ENCODE measurements at places on chromosomes 2 and 18.

DNA sequence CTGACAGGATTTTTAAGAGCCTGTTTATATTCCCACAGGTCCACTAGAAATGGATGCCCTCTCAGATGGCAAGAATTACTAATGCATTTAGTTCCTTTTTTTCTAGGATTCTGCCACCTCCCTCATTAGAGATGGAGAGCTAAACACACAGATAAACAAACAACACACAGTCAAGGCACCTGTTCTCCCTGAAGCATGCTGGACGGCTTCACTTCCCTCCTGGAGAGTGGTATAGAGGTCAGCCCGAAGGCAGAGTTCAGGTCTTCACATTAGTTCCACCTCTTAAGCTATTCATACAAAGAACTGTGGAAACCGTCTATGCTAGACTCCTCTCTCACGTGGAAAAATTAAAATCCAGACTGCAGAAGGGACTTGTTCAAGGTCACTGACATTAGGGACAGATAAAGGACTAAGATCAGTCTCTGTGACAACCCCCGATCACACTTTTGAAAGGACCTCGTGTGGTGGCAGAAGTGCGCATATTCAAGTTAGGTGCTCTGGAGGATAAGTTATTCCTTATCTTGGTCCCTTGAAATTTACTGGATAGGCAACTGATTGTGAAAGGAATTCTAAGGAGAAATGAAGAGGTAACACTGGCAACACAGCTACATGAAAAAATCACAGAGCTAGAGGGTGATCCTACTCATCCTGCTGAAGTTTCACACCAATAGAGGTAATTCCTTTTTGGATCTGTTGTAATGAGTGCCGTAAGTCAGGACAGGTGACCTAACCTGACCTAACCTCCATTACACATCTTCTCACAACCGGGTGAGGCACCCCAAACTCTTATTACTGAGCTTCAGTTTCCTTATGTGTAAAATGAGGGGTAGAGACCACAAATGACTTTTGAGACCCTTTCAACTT, 75.1 kb downstream of the SPRED2 start:
- DNase-seq = no peak

DNA sequence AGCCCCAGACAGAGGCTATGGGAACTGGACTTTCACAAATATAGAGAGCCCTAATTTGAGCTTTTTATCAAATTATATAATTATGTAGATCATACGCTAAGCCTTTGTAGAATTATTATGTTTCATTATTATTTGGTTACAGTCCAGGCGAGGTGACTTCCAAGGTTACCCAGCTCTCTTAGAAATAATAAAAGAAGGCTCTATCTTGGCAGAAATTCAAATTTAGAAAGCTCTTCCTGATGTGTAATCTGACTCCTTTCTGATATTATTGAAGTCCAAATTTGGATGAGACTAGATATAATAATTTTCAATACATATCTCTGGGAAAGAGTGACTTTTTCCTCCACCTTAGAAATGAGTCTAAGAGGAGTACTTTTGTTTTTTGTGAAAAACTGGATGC, 4.8 kb upstream of the SLC38A11 start:
- DNase-seq = no peak

- DNase-seq = no peak
Observed at GRCh38 chr2:198660501-198660900, 797.2 kb downstream of the SATB2 start.

- no peak for DNase-seq
Observed at GRCh38 chr18:35477497-35477896, 20.3 kb downstream of the INO80C start.

- no peak for DNase-seq
Observed at GRCh38 chr2:213129311-213129710, 22.1 kb downstream of the IKZF2 start.

DNA sequence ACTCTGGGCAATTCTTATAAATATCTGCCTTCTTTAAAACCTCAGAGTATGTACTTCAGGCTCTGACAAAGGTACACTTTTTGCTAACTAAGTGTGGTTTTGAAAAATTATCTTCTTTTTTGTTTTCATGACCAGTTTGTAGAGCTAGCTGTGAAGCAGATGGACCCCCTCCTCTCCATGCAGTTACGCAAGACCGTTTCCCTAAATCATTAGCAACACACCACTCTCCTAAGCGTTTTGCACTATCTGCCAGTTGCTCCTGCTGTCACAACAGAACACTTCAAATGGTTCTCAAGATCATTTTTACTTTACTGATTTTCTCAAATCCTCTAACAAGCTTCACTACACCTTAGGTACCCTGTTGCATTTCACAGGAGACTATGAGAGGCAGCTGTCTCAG, 53.3 kb downstream of the GULP1 start:
- no peak for DNase-seq

DNA sequence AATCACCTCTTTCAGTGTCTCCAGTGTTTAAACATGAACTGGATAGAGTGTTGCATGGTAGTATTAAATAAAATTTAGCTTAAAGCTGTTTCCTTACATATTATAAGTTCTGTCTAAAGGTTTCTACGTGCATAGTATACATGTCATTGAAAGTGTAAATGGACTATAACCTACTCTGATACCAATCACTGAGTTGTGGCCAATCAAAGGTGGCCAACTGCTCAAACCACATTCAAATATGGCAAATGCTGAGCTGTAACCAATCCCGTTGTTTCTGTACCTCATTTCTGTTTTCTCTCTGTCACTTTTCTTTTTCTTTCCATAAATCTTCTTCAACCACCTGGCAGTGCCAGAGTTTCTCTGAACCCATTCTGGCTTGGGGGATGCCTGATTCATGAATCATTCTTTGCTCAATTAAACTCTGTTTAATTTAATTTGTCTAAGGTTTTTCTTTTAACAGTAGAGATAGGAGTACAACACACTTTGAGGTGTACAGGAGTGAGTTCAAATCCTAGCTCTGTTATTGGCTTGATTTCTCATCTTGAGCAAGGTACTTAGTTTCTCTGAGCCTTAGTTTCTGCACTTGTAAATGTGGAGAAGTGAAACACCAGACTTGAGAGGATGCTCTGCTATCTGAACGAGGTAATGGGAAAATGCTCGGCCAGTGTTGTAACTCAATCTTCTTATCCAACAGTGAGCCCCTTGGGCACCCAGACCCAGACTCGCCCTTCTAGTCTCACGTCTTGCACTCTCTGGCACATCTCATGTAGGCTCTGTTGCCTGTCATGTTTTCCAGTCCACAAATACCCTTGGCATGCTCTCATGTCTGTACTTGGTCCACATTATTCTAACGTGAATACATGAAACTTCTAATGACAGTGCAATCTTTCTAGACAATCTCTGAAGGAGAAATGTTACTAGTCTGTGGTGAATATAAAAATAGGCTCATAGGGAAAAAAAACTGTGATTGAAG, 228.0 kb downstream of the PIK3C3 start:
- no peak for DNase-seq

- DNase-seq = no peak
Observed at GRCh38 chr2:94982675-94983074, 42.8 kb upstream of the MAL start.

DNA sequence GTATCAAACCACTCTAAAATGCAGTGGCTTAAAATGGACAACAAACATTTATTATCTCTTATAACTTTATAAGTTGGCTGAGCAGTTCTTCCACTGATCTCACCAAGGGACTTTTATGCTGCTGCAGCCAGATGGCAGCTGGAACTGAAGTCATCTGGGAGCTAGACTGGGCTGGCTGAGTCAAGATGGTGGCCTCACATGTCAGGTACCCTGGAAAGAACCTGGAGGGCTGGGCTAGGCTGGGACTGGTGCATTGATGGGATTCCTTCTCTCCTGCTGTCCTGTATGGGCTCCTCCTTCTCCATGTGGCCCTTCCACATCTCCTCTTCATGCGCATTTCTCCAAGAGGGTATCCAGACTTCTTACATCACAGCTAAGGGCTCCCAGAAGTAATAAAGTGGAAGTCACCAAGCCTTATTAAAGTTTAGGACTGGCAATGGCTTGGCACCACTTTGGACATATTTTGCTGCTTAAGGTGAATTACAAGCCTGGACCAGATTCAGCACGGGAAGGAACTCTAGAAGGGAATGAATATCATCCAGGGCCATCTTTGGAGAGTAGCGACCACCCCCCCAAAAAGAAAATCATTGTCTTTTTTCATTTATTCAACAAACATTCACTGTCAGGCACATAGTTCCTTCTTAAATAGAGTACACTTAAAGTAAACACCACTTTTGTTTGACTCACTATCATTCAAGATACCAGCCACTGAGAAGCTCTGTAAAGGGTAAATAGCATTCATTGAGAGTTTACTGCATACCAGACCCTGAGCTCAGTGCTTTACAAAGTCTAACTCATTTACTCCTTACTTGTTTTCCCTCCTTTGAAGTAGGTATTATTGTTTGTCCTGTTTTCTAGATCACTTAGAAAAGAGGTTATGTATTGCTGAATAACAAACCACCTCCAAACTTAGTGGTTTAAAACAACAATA, 138.0 kb downstream of the ZFP36L2 start:
- DNase-seq = no peak

GRCh38 chr2:58957188-58957840, 716.2 kb upstream of the FANCL start:
- no peak for DNase-seq

DNA sequence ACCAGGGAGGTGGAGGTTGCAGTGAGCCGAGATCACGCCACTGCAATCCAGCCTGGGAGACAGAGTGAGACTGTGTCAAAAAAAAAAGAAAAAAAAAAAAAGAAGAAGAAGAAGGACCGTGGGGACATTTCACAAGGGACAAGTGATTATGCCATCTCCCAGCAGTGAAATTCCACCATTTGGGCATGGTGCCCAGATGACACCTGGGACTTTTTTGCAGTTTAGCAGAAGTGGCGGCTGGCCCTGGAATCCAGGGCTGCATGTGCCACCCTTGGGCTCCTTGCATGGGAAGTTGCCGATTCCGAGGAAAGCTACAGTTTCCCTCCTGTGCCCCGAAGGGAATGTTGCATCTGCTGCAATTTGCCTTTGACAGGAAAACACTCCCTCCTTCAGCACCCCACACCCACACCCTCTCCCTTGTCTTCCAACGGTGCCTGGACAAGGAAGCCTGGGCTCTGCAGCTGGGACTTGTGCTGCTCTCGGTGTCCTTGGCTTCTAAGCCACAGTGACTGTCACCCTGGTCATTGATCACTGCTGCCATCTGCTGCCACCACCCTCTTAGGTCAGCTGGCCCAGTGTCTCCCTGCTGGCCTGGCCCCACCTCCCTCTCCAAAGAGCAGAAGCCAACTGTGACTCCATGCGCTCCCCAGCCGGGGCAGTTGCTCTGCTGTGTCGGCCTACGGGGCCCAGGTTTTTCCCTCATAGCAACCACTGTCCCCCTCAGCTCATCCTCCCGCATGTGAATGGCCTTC, 56.4 kb upstream of the LRRC30 start:
- DNase-seq = no peak

DNA sequence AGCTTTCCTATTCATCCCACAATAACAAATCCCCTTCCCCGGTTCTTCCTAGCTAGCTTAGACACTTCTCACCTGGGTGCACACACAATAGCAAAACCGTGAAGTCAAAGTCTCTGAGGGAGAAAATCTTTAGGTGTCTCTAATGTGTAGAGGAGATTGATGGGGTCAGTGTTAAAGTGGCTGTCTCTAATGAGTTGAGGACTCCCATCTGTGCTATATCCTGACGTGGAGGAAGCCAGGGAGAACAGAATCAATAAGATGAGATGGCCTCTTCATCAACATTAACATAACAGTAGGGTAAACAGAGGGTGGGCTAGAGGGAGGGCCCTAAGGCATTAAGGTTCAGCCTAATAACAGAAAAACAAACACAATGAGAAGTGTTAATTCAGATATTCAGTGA, 120.4 kb downstream of the SLC5A7 start:
- DNase-seq = no peak

DNA sequence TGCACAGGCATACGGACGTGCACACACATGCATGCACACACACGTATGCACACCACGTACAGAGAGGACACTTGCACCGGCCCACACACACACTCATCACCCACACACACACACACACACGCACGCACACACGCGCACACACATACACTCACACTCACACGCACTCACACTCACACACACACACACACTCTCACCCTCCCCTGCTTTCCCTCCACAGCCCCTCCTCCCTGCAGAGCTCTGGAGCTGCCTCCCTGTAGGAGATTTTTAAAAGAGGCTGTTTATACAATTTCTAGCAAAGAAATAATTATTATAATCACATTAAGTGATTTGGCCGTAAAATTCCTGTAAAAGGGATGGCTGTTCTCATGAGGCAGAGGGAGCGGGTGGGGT, 36.5 kb upstream of the SNED1 start:
- DNase-seq = no peak

- DNase-seq = no peak
Observed at GRCh38 chr2:200155652-200156051, 150.8 kb upstream of the SPATS2L start.

- DNase-seq = no peak
Observed at GRCh38 chr18:75581336-75582131, 154.0 kb upstream of the SMIM21 start.

- no peak for DNase-seq
Observed at GRCh38 chr2:85596026-85596333, 435 bp downstream of the RNF181 start.

DNA sequence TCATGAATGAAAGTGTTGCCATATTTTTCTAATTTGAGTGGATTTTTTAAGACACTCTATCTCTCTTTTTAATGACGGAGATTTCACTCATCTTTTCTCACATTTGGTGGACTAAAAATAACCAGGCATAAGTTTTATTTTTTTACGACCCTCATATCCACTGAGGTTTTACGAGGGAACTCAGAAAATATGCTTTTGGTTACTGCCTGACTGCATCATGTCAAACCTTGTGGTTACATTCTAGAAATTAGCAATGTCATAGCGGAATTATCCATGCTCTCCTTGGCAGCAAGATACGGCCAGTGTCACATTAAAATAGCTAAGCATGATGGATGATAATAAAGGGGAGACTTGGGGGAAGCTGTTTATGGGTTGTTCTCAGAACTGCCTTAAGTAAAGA, 428.6 kb upstream of the FSHR start:
- DNase-seq = no peak

- no peak for DNase-seq
Observed at GRCh38 chr2:96091141-96091710, 25.1 kb downstream of the ADRA2B start.

GRCh38 chr2:218404351-218405085, 4.8 kb downstream of the CTDSP1 start:
- no peak for DNase-seq

DNA sequence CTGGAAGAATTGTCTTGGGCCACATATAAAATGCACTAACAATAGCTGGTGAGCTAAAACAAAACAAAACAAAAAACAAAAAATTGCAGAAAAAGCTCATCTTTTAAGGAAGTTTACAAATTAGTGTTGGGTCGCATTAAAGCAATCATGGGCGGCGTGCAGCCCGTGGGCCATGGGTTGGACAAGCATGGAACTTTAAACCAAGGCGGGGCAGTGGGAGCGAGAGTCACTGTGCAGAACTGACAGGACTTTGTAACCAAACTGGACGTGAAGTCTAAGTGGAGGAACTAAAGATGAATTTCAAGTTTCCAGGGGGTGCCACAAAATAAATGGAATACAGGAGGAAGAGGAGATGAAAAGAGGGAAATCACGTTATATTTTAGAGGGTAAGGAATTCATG, 80.7 kb downstream of the PSMG2 start:
- no peak for DNase-seq

GRCh38 chr2:215861607-215862350, 151.6 kb downstream of the MREG start:
- no peak for DNase-seq

- DNase-seq = no peak
Observed at GRCh38 chr2:126644630-126645191, 11.2 kb upstream of the GYPC start.

Data from non-pigmented ciliary epithelial cell (primary cell).